ENCODE measurements at places on chromosomes 5 and 9.

- DNase-seq, result peak; percentile 73
Measured at GRCh38 chr5:59587489-59588337, 305.8 kb downstream of the PDE4D start.

GRCh38 chr5:147044572-147045273 is 166.2 kb upstream of the PPP2R2B start:
- DNase-seq, result no peak

GRCh38 chr9:117704024-117704575 is at the start of gene TLR4:
Gene TLR4, plus strand, starts transcription at chr9:117704403. Its CDS starts 70 bp downstream, at chr9:117704473.
- DNase-seq, result no peak

DNA sequence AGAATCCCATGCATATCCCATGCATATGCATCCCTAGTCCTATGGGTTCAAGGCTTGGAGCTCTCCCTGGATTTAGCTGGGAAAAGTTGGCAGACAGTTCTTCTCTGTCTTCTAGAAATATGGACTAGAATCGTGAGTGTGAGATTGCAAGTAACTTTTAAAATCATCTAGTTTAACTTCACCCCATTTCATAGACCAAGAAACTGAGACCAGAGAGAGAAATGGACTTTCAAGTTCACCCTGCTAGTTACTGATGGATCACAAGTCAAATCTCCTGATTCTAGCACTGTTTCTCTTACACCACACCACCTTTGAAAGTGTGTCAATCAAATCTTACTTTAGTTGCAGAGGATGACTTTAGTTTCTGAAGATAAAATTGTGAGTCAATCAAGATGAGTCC is 13.4 kb downstream of the TGFBI start:
- no peak for DNase-seq

GRCh38 chr5:159337016-159337955 is 7.0 kb upstream of the IL12B start:
- no peak for DNase-seq

All from NCI-H1092 treated with DMSO at 0.1 percent for 48 hours (cell line).